ENCODE measurements at places on chromosomes 6 and 20.

GRCh38 chr20:48667889-48668413 lies 159.8 kb downstream of the PREX1 start:
- no peak for DNase-seq

DNA sequence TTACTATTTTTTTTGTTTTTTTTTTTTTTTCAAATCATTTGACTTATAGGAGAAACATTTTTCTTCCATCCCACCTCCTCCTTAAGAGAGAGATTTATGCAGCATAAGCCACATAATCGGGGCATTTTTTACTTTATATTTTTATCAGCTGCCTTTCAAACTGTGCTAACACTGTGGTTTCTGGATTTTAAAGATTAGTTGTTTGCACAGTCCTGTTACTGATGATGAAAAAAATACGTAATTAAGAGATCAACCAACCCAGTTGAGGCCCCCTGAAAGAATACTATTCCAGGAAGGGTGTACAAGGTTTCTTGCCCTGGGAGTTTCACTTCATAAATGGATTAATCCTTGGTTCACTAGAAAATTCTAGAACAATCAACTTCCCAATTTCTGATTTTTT lies 68.3 kb downstream of the MMS22L start:
- no peak for DNase-seq

DNA sequence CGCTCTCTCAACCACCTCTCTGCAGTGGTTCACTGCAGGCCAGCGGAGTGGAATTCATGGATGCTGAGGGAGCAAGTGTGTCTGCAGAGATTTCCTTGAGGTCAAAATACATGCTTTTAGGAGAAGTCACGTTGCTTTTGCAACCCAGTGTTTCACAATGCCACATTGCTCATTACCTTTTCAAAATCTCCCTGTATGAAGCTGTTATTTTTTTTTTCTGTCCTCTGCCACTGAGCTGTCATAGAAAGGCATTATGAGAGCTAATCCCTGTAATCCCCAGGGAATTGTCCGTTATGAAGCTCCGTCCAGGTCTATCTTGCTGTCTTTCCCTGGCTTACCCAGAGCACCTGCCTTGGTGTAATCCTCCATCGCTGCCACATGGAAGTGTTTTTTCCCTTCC lies 60.5 kb upstream of the SLC22A23 start:
- DNase-seq = no peak

DNA sequence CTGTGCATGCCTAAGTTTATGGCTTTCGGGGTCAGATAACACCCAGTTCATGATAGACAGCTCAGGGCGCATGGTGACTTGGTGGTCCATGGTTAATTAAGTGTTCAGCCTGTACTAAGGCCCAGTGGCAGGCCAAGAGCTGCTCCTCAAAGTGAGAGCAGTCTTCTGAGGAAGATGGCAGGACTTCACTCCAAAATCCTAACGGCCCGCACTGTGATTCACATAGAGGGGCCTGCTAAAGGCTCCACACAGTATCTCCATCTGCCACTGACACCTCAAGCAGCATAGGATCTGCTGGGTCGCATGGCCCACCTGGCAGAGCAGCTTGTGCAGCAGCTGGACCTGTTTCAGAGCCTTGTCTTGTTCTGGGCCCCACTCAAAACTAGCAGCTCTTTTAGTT lies 10.6 kb upstream of the CST7 start:
- DNase-seq = no peak

DNA sequence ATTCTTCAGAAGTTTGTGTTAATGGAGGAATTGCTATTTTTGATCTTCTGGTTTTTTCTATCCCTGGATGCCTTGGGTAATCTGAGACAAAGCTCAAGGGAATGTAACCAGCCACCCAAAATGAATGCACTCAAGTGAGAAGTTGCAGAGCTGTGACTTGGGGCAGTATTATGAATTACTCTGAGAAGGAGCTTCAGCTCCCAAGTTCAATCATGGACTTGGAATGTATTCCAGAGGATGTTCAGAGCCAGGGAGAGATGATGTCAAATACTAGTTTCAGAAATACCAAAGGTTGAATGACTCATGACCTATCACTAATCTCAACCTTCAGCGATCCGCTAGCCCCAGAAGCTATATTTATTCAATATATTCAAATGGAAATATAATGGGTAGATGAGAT lies 375.2 kb upstream of the PLCB4 start:
- DNase-seq = no peak

- no peak for DNase-seq
Observed at GRCh38 chr6:31621991-31622390, 1.5 kb downstream of the PRRC2A start.

GRCh38 chr6:75608956-75609533 lies 7.4 kb downstream of the SENP6 start:
- DNase-seq = no peak

DNA sequence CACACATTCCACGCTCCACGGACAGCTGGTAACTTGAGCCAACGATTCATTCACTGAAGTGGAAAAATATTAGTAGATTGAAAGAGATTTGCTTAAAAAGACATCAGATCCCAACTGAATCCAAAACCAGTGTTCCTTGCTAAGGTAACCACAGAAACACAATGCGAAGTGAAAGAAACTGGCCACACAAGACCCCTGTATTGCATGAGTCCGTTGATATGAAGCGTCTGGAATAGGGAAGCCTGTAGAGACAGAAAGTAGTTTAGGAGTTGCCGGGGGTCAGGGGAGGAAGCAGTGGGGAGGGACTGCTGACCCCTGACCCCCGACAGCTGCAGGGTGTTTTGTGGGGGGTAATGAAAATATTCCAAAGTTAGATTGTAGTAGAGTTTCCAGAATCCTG lies 10.0 kb downstream of the PCK1 start:
- no peak for DNase-seq

GRCh38 chr6:143575901-143576426 lies 64.4 kb upstream of the FUCA2 start:
- DNase-seq = no peak

DNA sequence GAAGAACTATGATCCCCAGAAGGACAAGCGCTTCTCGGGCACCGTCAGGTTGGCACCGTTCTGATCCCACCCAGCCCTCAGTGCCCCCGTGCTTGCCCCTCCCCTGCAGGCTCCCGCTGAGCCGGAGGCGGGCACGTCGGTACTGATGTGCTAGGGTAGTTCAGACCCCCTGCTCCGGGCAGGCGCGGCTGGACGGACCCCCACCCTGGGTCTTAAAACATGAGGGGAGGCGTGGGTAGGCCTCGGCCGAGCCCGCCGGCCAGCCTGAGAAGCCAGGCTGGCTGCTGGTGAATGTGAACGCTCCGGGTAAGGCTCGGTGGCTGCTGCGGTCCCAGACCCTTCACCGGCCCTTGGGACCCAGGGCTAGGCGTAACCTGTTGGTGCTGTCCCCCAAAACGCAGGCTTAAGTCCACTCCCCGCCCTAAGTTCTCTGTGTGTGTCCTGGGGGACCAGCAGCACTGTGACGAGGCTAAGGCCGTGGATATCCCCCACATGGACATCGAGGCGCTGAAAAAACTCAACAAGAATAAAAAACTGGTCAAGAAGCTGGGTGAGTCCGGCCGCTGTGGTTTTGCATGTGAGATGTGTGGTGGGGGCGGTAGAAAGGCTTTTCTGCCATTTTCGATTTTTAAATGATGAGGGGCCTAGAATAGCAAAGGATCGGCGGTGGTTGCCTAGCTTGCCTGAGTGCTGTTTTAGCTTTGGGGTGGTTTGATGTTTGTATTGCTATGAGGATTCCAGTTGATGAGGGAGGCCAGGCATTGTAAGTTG lies 964 bp downstream of the RPL10A start:
- no peak for DNase-seq

DNA sequence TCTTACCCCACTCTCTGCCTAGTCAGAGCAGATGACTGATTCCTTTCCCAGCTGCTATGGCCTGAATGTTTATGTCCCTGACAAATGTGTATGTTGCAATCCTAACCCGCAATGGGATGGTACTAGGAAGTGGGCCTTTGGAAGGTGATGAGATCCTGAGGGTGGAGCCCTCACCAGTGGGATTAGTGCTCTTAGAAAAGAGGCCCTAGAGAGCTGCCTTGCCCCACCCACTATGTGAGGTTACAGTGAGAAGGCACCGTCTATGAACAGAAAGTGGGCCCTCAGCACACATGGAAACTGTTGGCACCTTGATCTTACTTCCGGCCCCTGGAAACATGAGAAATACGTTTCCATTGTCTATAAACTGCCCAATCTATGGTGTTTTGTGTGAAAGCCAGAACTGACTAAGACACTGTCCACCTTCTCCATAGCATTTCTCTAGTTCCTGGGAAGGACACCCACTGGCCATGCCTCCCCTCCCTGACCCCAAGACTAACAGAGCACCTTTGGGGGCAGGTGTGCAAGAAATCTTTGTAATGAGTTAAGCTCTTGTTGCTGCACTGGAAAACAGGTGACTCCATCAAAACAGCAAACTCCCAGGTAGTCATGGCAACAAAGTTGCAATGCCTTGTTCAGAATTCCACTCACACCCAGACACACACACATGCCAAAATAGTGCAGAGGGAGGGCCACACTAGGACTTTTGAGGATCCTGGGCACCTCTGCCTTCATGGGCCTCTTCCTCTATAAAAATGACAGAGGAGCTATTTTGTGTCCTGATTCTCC lies 16.2 kb downstream of the GABRR2 start:
- no peak for DNase-seq

GRCh38 chr6:30862156-30862875 lies 22.0 kb upstream of the DDR1 start:
- no peak for DNase-seq

- DNase-seq = no peak
Observed at GRCh38 chr20:1019344-1019743, 17.2 kb upstream of the RSPO4 start.

- no peak for DNase-seq
Observed at GRCh38 chr6:90406142-90406794, 109.6 kb upstream of the BACH2 start.

DNA sequence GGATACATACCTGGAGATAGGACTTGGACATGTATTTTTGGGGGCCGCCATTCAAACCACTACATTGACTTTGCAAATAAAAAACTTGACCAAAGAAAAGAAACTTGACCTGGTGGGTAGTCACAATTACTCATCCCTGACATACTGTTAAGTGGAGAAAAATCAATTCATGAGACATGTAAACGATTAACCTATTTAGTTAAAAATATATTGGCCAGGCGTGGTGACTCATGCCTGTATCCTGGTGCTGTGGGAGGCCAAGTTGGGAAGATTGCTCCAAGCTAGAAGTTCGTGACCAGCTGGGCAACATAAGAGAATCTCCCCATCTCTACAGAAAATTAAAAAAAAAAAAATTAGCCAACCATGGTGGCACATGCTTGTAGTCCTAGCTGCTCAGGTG lies 2.5 kb upstream of the SRSF12 start:
- no peak for DNase-seq

- no peak for DNase-seq
Observed at GRCh38 chr6:114361036-114361435, 18.2 kb upstream of the HS3ST5 start.

DNA sequence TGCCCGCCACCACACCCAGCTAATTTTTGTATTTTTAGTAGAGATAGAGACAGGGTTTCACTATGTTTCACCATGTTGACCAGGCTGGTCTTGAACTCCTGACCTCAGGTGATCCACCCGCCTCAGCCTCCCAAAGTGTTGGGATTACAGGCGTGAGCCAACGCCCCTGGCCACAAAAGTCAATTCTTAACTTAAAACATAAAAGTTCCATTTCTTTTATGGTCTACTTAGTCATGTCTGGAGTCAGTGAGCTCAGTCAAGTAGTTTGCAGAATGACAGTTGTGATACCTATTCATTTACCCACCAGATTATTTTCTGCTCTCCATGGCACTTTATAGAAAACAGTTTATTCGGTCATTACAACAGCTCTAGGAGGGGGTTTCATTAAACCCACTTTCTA lies 103.1 kb upstream of the ESR1 start:
- DNase-seq = no peak

GRCh38 chr6:55794136-55794812 lies 81.1 kb downstream of the BMP5 start:
- DNase-seq = no peak

- no peak for DNase-seq
Observed at GRCh38 chr6:72248621-72249020, 362.3 kb downstream of the RIMS1 start.

- no peak for DNase-seq
Observed at GRCh38 chr20:62305765-62306413, 3.1 kb downstream of the ADRM1 start.

- no peak for DNase-seq
Observed at GRCh38 chr6:1602049-1602713, 7.5 kb upstream of the FOXC1 start.

- no peak for DNase-seq
Observed at GRCh38 chr6:163137398-163137881, 277.1 kb upstream of the QKI start.

- DNase-seq = peak; percentile 69
Observed at GRCh38 chr20:46308258-46309157, at the start of gene CDH22. Gene CDH22, minus strand, starts transcription at chr20:46308498. Its CDS starts 57,204 bp downstream, at chr20:46251294.

GRCh38 chr6:26613689-26614683 lies 17.2 kb downstream of the ABT1 start:
- DNase-seq = peak; percentile 50

DNA sequence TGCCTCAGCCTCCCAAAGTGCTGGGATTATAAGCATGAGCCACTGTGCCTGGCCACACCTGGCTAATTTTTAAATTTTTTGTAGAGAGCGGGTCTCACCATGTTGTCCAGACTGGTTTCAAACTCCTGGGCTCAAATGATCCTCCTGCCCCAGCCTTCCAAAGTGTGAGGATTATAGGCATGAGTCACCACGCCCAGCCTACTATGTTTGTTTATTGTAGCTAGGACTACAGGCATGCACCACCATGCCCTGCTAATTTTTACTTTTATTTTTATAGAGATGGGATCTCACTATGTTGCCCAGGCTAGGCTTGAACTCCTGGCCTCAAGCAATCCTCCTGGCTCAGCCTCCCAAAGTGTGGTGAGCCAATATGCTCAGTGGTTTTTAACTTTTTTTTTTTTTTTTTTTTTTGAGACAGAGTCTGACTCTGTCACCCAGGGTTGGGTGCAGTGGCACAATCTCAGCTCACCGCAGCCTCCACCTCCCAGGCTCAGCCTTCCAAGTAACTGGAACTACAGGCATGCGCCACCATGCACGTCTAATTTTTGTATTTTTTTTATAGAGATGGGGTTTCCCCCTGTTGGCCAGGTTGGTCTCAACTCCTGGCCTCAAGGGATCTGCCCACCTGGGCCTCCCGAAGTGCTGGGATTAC lies 12.0 kb upstream of the DDX43 start:
- DNase-seq = no peak

DNA sequence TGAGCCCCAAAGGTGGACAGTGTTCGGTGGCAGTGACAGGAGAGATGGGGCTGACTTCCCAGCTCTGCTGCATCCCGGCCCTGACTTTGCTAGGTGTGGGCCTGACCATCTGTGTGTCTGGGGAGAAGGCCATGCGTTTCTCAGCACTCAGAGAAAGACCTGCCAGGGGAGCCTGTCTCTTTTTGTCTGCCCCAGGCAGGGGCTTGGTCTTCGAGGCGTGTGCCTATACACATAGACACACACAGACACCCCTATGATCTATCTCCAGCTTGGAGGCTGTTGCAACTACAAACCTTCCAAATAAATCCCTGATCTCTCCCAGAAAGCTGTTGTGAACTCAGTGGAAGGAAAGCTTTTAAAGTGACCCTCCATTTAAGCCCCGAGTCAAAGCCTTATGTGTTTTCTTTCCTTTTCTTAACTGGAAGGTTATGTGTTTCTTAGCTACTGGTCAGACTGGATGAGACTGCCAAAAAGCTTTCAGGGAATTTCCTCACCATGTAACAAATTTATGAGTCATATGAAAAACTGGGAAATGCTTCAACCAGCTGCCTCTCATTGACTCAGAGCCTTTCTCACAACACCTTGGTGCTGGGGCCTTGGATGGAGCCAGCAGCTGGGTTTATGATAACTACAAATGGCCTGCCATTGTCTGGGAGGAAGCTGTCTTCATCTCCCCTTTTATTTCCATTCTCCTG lies 102.6 kb downstream of the CDC5L start:
- DNase-seq = no peak
